ACHN (cell line): ENCODE measurements at places on chromosomes 4 and X.

GRCh38 chr4:37383579-37384229 is 139.2 kb downstream of the NWD2 start:
- peak; percentile 35 for DNase-seq

- no peak for DNase-seq
Measured at GRCh38 chrX:115525486-115525885, 35.5 kb upstream of the PLS3 start.

- no peak for DNase-seq
Measured at GRCh38 chr4:74309223-74309622, 953 bp downstream of the EPGN start.

- no peak for DNase-seq
Measured at GRCh38 chrX:29724316-29724715, 491.0 kb upstream of the MAGEB2 start.

DNA sequence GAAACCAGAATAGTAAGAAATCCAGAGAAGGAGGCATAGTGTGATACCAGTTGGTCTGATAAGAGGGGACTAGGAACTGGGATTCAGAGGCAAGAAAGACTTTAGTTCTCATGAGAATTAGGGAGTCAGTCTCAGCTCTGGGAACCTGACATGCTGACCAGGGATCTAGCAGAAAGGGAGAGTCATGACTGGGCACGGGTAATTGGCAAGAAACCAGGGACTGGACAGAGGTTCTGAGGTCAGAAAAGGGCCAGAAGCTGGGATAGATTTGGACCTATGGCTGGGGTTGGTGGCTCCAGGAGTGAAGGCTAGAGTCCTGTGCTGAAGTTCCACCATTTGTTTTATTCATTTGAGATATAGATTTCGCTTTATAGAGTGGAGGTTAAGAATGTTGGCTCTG is 110.2 kb upstream of the C1GALT1C1 start:
- DNase-seq, result no peak

GRCh38 chr4:99723612-99724011 is 66.0 kb upstream of the C4orf54 start:
- peak; percentile 48 for DNase-seq

- DNase-seq, result no peak
Measured at GRCh38 chrX:153547195-153547594, 29.8 kb downstream of the ATP2B3 start.

- no peak for DNase-seq
Measured at GRCh38 chrX:96693407-96693806, 8.8 kb downstream of the DIAPH2 start.

DNA sequence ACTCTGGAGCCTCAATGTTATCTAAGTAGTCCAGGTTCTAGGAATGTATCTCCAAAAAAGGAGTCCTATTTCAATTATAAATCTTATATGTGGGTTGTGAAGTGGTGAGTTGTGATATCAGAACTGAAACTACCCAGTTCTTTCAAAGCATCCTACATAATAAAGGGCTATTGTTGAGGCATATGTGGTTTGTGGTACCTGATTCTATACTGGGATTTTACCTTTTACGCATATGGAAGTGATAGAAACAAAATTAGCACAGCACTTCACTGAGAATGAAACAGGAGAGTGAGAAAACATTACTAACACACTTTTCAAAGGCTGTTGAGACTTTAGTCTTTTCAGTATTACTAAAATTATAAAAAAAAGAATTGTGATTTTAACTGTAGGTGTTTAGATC is 417.7 kb upstream of the GALNT7 start:
- no peak for DNase-seq

GRCh38 chr4:16168710-16169388 is 57.4 kb downstream of the TAPT1 start:
- DNase-seq, result no peak

DNA sequence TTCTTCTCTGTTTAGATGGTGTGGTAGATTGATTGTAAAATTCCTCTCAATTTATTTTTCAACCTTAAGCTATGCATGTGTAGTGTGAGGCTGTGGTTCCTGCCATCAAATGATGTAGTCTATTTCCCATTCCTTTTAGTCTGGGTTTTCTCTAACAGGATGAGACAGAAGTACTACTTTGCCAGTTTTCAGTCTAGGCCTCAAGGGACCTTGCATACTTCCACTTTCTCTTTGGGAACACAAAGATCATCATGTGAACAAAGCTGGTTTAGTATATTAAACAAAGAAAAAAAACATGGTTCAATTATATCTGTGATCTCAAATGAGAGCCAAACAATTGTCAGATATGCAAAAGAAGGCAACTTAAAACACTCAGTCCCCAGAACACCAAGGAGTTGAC is 1284.0 kb downstream of the RAPGEF2 start:
- DNase-seq, result no peak

GRCh38 chrX:149198980-149199732 is 305.9 kb downstream of the IDS start:
- DNase-seq, result no peak

DNA sequence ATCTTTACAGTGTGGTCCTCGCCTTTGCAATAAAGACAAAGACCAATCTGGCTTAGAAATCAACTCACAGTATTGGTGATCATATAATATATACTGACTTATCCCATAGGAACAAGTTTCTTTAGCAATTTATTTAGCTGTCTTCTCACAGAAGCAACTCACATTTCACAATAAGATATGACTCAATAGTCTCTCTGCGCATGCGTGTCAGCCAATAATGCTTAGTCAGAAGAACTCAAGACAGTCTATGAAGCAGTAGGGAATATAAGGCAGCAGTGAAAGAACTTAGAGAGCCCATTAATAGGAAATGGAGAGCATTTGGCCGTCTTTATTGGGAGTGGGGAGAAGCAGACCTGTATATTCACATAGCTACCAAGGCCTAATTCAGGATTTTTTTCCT is 216.7 kb downstream of the IL13RA2 start:
- DNase-seq, result no peak

DNA sequence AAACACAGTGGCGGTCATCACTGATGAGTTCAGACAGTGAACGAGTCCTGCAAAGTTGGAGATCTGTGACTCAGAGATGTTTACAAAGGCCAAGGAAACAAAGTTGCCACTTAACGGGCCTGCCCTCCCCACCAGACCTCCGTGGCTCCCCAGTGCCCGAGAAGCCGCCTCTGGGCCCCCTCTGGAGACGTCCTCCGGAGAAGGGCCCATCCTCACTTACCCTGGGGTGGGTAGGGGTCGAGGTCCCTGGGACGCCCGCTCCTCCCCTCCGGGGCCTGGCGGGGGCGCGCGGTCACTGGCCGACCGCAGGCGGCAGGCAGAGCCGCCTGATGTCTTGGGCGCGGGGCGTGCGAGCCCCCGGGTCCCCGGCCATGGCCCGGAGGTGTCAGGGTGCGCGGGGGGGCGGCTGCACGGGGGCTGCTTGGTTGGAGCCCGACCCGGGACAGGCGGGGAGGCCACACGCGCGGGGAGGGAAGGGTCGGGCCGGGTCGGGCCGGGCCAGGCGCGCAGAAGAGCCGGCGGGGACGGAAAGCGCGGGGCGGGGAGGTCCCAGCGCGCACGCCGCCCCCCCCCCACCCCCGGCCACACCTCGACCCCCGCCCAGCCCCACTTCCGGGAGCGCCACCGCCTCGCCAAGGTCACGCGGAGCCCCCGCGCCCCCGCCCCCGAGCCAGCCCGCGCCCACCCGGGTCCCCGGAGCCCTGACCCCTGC is 529 bp downstream of the DHRSX start:
- peak; percentile 27 for DNase-seq
